ENCODE measurements at places on chromosomes 12 and 14. TPM values are rescaled to one million over a fixed set of nuclear protein-coding genes. Genes with fewer than 3 reads are reported as not detected.
A peak's percentile ranks its signal among the peaks of the same experiment; 100 is the strongest.

The GAS2L3 gene
- total RNA-seq, result 20.5 TPM

The KLRC1 gene
- total RNA-seq, result not detected

The PRR4 gene
- 0.78 TPM for total RNA-seq

The CHGA gene
- 20.6 TPM for total RNA-seq

The WNT1 gene
- not detected for total RNA-seq

The AMN gene
- total RNA-seq, result 0.92 TPM

The TOMM20L gene
- total RNA-seq, result not detected

The LPCAT3 gene
- total RNA-seq, result 16.9 TPM

The TNS2 gene
- 8.7 TPM for total RNA-seq

DNA sequence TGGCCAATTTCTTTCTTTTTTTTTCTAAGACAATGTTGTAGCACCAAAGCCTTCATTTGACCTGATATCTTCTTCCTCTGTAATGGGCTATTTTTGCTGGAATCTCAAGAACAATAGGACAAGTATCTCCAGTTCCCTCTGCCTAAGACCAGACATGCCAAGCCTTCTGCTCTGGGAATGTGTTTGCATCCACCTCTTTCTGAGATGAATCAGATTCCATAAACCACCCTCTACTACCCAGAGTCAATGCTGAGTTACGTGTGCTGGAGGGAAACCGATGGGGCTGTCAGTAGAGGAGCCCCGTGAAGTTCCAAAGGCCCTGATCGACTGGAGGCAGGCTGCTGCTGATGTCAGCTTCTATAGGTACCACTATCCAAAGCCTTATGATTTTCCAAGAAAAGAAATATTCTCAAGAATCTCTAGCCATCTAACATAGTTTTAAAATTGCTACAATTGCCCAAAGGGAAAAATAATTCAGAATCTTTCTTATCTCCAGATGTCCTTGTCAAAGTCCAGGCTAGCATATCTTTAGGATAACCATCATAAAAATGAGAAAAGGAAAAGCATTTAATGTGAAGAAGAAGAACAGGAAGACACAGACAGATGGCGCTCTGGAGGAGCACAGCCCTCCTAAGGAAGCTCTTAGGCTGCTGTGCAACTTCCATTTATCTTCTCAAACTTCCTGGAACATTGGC, 101.9 kb downstream of the SLC8A3 start:
- DNase-seq, result no peak

GRCh38 chr12:82359115-82359478, 768 bp downstream of the METTL25 start:
- DNase-seq, result peak; percentile 57

DNA sequence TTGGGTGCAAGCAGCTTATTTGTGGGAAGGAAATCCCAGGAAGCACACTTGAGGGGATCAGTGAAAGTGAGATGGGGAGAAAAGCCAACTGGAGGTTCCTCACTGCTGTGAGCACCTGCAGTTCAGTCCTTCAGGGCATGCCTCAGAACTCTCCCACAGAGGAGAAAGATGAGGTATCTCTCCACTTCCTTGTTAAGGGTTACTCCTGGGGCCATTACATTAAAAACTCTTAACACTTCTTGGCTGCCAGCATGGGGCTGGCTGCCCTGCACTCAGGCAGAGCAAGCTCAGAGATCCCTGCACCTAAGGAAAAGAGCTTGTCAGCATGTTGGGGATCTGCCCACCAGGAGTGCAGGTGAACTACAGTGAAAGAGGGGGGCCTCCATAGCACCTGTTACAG, 28.8 kb downstream of the FERMT2 start:
- no peak for DNase-seq

DNA sequence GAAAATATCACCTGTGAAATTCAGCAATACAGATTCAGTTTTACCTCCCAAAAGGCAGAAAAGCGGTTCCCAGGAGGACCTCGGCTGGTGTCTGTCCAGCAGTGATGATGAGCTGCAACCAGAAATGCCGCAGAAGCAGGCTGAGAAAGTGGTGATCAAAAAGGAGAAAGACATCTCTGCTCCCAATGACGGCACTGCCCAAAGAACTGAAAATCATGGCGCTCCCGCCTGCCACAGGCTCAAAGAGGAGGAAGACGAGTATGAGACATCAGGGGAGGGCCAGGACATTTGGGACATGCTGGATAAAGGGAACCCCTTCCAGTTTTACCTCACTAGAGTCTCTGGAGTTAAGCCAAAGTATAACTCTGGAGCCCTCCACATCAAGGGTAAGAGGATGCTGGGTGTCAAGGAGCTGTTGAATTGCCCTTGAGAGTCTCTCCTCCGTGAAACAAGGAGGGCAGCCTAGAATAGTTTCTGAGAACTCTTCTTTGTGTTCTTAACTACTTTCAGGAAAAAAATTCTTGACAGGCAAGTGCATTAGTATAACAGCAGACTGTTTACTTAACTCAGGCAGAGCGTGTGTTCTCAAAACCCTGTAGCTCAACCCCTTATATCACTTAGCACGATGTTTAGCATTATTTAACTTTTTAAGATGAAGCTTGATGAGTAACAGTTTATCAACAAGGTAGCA, 7.7 kb downstream of the TDP1 start:
- no peak for DNase-seq

- DNase-seq, result no peak
Observed at GRCh38 chr14:89308232-89308959, 108.6 kb downstream of the FOXN3 start.

DNA sequence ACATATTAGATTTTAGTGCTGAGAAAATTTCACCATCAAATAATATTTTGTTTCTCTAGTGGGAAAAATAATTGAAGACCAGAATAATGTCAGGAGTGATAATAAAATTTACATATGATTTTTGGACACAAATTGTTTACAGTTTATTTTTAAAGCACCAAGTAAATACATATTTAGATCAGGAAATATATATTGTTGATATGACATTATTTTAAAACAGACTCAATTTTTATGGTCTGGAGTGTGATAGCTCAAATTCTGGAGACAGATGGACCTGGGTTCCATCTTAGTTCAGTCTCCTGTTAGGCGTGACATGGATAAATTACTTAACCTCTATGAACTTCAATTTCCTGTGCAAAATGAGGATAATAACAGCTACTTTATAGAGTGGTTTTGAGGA, 135.4 kb downstream of the TPH2 start:
- no peak for DNase-seq

DNA sequence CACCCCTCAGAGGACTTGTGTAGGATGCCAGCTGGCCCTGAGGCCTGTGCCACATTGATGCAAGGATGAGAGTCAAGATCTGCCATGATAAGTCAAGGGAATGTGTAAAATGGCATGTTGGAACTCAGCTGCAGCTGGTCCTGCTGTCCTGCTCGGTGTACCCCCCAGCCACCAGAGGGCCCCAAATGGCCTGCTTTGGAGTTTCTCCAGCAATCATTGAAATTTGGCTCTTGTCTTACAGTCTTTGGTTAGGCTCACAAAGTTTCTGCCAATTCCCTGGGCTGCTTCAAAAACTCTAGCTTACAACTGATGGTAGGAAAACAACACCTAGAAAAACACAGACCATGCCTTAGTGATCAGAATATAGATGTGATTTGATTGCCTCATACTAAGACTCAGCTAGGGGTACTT, 76.8 kb downstream of the HSD17B6 start:
- DNase-seq, result peak; percentile 53

- DNase-seq, result peak; percentile 66
Observed at GRCh38 chr12:48966177-48966895, 5.2 kb downstream of the WNT10B start.

DNA sequence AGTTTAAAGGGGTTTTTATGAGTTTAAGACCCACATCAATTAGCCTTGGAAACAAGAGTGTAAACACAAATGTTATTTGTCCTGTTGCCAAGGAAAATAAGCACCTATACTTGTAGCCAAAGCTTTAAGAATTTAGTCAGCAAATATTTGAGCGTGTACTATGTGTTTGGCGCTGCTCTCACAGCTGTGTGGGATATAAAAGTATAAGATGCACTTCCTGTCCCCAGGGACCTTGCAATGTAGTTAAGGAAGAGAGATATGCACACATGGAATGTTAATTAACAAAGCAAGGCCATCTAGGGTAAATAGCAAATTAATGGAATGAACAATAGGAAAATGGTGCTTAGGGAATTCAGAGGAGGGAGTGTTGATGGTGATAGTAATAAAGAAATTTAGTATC, 134.9 kb upstream of the SRRM4 start:
- no peak for DNase-seq

GRCh38 chr14:33986804-33987203, 35.9 kb upstream of the EGLN3 start:
- DNase-seq, result peak; percentile 39

DNA sequence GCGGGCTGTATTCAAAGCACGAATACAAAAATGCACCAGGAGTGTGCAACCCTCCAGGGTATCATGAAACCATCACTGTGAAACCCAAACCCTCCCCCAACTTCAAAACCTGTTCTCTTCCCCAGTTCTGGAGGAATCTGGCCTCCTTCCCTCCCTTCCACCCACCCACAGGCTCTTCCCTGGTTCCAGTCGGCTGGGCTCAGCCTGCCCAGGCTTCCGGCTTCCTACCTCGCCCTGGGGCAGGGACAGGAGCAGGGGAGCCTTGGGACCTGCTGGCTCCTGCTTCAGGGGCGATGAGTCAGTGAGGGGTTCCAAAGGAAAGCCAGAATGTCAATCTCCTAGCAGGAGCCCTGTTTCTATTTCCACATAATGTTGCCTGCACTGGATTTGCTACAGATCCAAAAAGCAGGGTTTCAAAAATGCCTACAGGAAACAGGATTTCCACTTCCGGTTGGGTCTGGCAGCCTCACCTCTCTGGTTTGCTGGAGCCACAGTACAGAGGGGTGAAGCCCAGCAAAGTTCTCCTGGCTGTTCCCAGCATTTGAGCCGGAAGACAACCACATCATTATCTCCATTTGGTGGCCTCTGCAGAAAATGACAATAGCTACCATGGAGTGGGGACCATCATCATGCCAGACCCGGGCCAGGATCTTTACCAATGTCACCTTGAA, 278.3 kb downstream of the DPF3 start:
- DNase-seq, result no peak

DNA sequence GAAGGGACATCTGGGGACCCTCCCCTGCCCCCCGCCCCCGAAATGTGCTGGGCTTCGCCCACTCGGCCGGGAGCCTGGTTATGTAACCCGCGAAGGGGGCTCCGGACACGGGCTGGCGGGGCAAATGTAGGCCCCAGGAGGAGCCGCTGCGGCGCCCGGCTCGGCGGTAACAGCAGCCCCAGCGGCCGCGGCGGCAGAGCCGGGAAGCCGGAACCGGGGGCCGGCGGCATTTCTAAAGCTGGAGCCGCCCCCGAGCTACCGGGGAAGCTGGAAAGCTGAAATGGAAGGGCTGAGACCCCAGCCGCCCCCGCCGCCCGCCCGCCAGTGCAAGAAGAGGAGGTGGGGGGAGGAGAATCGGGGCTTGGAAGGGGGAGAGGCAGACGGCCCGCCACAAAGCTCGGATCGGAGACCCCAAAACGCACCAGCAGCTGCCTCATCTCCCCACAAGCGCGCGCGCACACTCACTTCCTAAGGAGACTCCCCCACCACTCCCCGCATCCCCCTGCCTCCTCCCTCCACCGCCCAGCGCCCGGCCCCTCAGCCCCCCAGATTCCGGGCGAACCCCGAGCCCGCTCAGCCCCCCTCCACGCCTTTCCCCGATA, 1.5 kb downstream of the KDM2B start:
- peak; percentile 76 for DNase-seq

GRCh38 chr14:101862177-101862576, 100.7 kb downstream of the PPP2R5C start:
- no peak for DNase-seq

- no peak for DNase-seq
Observed at GRCh38 chr12:121154793-121155375, 22.2 kb downstream of the P2RX7 start.

- no peak for DNase-seq
Observed at GRCh38 chr12:1576410-1577241, 17.8 kb downstream of the FBXL14 start.

GRCh38 chr12:120093336-120093591, 23.3 kb downstream of the RAB35 start:
- DNase-seq, result no peak

- DNase-seq, result no peak
Observed at GRCh38 chr14:55838529-55839052, 258.6 kb downstream of the KTN1 start.

- no peak for DNase-seq
Observed at GRCh38 chr12:12744546-12745305, 27.6 kb downstream of the CDKN1B start.

GRCh38 chr12:128664501-128664900, 159.3 kb downstream of the SLC15A4 start:
- peak; percentile 67 for DNase-seq

Data from H7 (cell line).